IPS-NIHi11 (cell line): ENCODE measurements at places on chromosomes 2 and 18.

DNA sequence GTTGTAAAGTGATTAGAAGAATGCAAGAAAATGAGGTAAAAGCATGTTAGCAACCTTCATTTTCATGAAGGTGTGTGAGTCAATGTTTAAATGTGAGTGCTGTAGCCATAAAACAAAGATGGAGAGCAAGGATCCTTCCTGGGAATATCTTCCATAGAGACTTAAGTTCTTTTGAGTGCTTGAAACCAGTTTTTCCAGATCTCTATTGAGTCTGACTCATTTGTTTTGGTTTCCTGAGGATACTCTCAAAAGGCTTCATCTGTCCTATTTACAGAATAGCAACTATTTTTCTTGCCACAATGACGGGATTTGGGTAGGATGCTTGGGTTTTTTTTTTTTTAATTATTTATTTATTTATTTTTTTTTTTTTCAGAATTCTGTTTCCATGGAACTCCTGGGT lies 45.9 kb upstream of the ASB1 start:
- no peak for DNase-seq

DNA sequence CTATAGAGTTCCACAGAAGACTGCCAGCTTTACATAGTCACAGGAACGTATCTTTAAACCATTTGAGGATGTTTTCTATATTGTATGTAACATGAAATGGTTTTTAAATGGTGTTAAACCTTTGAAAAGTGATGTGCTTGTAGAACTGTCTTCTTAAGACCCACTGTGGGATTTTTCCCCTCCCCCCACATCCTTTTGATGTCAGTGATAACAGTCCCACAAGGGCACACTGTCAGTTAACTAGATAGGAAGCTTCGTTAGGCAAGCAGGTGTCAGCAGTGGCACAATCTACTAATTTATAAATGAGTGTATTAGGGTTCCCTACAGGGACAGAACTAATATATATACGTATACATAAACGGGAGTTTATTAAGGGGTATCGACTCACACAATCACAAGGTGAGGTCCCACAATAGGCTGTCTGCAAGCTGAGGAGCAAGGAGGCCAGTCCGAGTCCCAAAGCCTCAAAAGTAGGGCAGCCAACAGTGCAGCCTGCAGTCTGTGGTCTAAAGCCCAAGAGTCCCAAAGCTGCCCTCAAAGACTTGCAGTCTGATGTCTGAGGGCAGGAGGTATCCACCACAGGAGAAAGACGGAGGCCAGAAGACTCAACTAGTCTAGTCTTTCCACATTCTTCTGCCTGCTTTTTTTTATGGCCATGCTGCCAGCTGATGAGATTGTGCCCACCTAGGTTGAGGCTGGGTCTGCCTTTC lies 23.8 kb upstream of the HNRNPLL start:
- DNase-seq = no peak

DNA sequence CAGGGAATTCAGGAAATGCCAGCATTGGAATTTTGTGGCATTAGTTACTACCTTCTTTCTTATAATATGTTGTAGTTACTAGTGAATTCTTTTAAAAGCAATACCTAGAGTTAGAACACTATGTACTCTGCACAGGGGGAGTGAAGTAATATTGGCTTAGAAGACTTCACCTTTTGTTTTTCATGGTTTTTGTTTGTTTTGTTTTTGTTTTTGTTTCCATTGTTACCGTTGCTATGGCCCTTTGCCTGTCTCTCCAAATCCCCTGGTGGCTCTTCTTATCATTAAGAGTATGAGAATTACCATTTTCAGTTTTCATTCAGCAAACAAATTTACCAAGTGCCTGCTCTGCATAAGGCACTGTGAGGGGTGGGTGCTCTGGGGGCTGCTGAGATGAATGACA lies 160.1 kb downstream of the HAUS1 start:
- DNase-seq = no peak

- DNase-seq = no peak
Measured at GRCh38 chr18:63905361-63905760, 2.4 kb upstream of the SERPINB10 start.

DNA sequence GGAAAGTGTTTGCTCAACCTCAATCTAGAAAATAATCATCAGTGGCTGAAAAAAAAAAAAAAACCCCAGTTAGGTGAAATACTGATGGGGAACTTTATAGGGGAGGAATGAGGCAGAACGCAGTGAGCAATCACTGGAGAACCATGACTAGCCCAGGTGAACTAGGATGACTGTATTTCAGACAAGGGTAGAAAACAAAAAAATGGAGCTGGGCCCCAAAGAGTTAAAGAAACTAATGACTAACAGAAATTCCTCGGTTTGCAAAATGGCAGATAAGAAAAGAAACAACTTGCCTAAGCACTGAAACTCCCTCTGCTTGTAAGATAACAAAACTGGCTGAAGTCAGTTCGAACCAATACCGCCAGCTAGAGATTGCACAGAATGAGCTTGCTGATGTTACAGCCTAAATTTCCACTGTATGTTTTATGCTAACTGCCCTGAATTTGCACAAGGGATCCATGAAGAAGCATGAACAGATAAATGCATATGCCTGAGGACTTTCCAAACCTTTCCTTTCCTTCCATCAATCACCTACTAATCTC lies 245.9 kb downstream of the METTL4 start:
- DNase-seq = no peak

DNA sequence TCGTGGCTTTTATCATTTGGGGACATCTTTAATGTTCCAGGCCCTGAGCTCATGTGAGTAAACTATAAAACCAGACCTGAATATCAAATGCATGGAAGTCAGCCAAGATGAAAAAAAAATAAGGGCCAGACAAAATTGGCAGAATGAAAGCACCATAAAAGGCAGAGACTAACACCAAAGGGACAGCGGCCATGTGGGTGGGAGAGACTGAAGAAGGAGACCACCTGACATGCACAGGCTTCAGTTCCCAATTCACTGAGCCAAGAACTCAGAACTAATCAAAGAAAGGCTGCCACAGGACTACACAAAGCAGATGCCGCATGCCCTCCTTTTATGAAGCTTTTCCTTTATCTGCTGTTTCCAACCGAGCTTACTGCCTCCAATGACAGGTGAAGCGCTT lies 267.1 kb downstream of the RAD51AP2 start:
- DNase-seq = no peak

DNA sequence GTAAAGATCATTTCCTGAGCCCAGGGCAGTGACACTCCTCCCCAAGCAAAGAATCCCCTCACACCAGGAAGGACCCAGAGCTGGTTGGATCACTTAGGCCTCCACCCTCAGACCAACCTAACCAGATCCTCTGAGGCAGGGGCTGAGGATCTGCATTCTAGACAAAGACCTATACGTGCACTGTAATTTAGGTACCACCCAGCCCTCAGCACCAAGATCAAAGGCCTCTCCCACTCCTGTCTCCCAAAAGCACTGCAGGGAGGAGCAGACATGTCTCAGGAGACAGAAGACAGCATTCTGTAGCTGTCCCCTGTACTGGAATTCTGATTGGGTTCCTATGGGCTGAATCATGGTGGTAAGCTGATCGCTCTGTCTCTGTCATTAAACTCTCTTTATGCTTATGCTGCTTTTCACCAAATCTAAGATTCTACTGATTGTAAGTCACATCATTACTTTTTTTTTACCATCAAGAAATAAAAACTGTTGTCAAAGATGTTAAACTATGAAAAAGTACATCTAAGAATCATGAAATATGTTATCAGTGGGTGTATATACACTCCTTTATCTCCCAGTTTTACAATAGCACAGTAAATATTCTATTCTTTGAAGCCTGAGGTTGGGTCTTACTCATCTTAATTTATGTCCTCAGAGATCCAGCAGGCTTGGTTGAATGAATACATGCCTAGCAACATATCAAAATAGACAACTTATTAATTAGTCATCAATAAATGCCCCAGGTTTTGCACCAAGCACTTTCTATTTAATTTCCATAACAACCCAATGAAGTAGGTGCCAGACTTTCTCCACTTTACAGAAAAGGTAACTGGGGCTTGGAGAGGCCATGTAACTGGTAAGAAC lies 28.3 kb downstream of the MCFD2 start:
- DNase-seq = no peak

DNA sequence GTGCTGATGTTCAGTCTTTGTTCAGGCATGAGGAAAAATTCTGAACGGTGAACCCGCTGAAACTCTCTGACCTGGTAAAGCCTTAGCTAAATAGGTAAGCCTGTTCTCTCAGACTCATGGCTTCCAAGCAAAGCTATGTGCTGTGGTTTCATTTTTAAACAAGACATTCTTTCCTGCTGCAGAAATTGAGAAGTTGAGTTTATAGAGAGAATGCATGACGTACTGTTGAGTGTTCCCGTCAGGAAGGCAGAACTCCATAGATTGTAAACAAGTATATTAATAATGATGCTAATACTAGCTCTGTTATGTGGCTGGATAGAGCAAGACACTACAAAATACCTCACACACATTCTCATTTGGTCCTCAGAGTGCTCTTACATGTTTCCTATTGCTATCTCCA lies 424.0 kb upstream of the CRIM1 start:
- DNase-seq = no peak

- no peak for DNase-seq
Measured at GRCh38 chr18:48837676-48838075, 113.1 kb downstream of the SMAD7 start.

GRCh38 chr2:74070991-74071390 lies 76.7 kb downstream of the BOLA3 start:
- no peak for DNase-seq

DNA sequence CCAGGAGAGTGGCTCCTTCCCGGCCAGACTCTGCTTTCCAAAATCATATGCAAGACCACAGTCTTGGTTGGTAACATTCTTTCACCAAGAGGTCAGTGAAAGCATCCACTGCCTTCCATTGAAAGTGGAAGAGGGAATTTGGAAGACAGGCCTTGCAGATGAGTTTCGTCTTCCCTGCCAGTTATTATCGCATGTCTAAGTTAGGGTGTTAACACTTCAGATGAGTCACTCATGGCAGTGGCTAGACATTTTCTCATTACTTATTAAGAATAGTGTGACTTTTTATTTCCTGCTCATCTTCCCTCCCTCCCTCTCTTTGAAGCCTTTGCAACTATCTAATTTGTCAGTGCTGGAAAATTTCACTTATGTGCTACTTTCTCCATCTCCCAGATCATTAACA lies 102.9 kb upstream of the EPB41L3 start:
- no peak for DNase-seq

- DNase-seq = no peak
Measured at GRCh38 chr2:56448403-56449001, 264.7 kb downstream of the CCDC85A start.

- peak; percentile 39 for DNase-seq
Measured at GRCh38 chr2:513981-514706, 163.1 kb downstream of the TMEM18 start.

GRCh38 chr2:72263043-72263775 lies 115.5 kb upstream of the CYP26B1 start:
- DNase-seq = no peak

DNA sequence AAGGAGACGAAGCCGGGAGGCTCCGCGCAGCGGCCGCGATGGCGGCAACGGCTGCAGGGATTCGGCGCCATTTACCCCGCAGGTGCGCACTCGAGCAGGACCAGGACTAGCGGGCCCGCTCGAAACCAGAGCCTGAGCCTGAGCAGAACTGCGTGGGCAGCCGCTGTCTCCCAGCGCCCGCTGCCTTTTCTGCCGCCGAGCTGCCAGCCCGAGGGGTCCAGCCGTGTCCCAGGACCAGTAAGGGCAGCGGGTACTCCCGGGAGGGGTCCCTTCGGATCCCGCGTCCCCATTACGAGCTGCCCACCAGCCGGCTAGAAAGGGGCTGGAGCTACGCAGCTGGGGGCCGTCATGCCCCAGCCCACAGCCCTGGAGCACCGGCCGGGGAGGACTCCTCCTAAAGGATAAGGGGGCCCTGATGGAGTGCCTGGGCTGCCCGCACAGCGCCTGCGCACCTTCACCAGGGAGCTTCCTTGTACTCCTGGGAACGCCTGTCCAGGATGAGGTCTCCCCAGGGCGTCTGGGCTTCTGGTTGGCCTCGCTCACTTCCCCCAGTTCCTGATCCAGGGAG lies 9.9 kb downstream of the ALPP start:
- DNase-seq = peak; percentile 36

DNA sequence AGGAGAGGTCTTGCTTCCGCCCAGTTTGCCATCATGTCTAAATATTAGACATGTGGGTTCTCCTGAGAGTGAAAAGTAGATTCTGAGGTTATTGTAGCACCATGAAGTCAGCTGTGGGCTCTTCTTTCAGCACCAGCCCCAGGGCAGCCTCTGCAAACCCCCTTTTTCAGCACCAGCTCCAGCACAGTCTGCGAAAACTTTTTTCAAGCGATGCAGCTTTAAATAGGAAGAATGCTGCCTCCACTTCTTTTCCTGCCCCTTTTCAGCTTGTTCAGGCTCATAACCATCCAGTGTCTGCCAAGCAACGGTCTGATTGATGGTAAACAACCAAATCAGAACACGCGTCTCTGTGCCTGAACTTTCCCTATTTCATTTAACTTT lies at the start of gene COL5A2:
Gene COL5A2, minus strand, starts transcription at position 192 of the 381 bp plus-strand sequence. Its CDS starts 157 bp downstream, at position 35.
- peak; percentile 35 for DNase-seq

DNA sequence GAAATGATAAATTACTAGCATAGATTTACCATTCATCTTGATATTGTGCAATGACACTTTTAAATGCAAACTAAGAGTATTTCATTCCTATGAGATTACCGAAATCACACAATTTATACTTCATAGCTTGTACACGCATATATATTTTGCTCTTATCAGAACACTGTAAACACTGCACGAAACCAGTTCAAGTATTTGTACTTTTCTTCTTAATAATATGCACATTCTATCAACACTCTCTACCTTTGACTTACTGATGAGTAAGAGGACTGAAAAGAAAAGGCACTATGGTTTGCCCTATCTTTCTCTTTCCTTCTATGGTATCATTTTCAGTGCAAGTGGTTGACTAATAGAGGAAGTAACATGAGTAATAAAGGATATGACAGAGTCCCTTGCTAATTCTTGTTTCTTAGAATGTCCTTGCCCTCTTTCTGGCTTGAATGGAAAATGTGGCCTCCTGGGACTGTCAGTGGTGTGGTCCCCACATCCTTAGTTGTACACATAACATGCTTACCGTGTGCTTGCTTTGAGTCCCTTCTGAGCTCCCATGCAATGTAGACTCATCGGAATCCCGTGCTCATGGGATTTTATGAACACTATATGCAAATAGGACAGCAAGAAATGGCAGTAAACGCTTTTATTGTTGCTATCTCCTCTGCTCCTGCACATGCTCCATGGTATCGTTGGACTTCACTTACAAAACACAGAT lies 363.5 kb upstream of the TNP1 start:
- no peak for DNase-seq
